ENCODE measurements at places on chromosomes 6 and 20.
A peak's percentile ranks its signal among the peaks of the same experiment; 100 is the strongest.

DNA sequence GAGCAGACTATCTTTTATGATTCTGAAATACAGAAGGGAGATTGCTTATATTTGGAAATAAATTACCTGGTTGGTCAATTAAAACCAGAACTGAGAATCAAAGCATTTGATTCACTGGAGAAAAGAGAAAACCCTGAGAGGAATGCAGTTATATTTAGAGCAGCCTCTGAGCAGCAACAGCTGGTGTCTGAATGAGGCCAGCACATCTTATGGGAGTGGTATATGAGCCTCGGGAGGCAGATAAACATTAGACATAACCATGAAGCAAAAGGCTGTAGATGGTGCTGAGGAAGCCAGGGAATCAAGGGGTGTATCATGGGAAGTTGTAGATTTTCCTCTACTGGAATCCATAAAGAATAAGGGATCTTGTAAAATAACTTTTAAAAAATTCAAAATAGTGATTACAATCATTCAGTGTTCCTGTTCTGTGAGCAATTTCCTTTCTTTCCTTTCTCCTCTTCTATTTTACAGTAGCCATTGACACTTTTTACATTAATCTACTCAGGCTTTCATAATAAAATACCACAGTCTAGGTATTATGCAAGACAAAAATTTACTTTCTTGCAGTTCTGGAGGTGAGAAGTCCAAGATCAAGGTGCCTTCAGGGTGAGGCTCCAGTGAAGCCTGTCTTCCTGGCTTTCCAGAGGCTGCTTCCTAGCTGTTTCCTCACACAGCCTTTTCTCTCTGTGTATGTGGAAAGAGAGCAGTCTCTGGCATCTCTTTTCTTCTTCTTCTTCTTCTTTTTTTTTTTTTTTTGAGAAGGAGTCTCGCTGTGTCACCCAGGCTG, 32.8 kb upstream of the ENPP5 start:
- no peak for DNase-seq

DNA sequence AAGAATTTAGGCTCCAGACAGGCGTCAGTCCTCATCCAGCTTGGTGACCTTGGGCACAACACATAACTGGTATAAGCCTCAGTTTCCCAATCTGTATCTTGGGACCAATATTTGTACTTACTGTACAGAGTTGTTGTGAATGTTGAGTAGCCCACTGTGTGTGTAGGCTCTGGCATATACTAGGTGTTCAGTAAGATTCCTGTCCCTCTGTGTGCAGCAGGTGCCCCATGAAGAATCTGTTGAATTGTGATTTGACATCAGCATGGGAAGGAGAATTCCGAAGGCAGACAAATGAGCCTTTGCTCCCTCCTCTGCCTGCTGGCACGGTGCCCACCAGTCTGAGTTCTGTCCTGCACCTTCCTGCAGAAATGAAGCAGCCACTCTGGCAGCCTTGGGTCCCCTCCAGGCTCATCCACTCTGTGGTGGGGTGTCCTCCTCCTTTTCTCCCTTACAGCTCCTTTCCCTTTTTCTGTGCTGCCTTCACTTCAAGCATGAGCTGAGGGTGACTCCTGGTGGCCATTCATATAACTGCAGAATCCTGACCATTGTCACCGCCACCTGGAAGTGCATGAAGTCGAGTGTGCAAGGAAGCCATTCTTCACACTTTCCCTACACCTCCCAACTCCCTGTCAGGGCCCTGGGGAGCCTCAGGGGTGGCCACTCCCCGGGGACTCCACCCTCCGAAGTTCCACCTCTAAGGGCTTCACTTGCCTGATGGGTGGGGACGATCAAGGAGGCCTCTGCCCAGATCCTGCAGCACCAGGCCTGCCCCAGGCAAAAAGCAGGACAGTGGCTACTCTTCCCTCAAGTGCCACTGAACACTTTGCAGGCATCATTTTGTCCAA, 48.2 kb downstream of the MRPL14 start:
- DNase-seq: peak; percentile 54

GRCh38 chr20:46545077-46545826, 5.2 kb downstream of the OCSTAMP start:
- DNase-seq: no peak

GRCh38 chr6:151141685-151142084, 98.1 kb upstream of the AKAP12 start:
- DNase-seq: no peak
